ELR (cell line): ENCODE measurements at places on chromosomes 7 and 10.

- DNase-seq: no peak
Observed at GRCh38 chr10:97914171-97914836, 64.7 kb downstream of the GOLGA7B start.

- DNase-seq: no peak
Observed at GRCh38 chr7:105173586-105173985, 159.6 kb downstream of the KMT2E start.

GRCh38 chr10:923844-924523 lies 7.5 kb downstream of the LARP4B start:
- DNase-seq: no peak

- no peak for DNase-seq
Observed at GRCh38 chr7:7706556-7707172, 11.7 kb downstream of the RPA3 start.

- peak; percentile 78 for DNase-seq
Observed at GRCh38 chr10:35447693-35448407, 111.5 kb downstream of the CCNY start.

- DNase-seq: no peak
Observed at GRCh38 chr10:21022821-21023220, 125.7 kb upstream of the NEBL start.

- DNase-seq: no peak
Observed at GRCh38 chr10:62993121-62993520, 140.0 kb upstream of the NRBF2 start.

GRCh38 chr7:90624225-90624911 lies 28.2 kb downstream of the CDK14 start:
- DNase-seq: peak; percentile 64

DNA sequence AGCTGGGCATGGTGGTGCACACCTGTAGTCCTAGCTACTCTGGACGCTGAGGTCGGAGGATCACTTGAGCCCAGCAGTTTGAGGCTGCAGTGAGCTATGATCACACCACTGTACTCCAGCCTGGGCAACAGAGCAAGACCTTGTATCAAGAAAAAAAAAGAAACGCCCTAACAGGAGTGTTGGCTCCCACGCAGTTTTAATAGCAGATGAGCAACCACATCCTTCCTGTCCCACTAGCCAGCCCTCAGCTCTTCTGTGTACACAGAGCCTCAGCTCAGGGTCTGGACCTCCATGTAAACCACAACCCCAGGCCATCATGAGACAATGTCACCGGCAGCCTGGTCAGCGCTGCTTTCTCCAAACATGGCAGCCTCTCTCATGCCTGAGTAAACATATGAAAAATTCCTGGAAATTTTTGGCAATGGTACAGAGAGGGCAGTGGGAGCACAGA lies 108.2 kb downstream of the PIP4K2A start:
- peak; percentile 78 for DNase-seq

DNA sequence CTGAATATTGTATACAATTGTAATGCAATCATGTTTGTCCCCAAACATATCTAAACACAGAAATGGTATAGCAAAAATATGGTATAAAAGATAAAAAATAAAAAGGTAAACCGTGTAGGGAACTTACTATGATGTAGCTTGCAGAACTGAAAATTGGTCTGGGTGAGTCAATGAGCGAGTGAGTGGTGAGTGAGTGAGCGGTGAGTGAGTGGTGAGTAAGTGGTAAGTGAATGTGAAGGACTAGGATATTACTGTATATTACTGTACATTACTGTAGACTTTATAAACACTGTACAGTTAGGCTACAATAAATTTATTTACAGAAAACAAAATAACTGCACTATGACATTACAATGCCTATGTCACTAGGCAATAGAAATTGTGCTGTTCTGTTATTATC lies 1163.2 kb upstream of the SORCS1 start:
- peak; percentile 81 for DNase-seq

- no peak for DNase-seq
Observed at GRCh38 chr10:63286754-63287264, 153.7 kb downstream of the NRBF2 start.

- DNase-seq: no peak
Observed at GRCh38 chr10:25017154-25017590, 760 bp downstream of the THNSL1 start.

DNA sequence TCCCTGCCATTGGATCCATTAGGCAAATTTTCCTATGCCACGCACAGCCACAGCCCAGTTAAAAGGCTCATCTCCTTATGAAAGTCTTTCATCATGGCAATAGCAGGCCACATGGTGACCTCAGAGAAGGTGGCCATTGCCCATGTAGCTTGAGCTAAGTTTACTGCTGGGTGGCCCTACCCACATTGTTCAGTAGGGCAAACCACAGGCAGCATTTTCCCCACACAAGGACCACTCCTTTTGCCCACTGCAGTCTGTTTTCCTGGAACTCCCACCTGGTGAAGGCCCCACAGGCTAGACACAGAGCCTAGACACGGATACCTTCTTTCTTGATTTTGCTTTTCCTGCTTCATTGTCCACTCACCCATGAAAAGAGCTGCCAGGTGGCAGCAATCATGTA lies 101.5 kb upstream of the NPVF start:
- DNase-seq: no peak

- DNase-seq: peak; percentile 7
Observed at GRCh38 chr7:18257711-18258110, 230.1 kb upstream of the PRPS1L1 start.

DNA sequence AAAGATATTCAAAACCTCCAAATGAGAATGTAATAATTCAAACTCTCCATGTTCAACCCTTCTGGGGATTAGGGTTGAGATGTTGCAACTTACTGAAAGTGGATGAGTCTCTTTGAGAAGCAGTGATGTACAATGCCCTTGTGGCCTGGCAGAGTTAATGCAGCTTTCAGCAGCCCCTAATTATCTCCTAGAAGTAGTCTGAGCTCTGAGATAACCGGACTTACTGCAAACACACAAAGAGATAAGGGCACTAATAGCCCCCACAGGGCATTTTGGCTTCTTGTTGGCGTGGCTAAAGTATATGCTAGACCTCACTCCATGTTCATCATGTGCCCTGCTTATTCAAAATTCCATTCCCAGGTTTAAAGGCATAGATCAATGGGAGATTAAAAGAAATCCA lies 404.7 kb downstream of the NEBL start:
- DNase-seq: no peak

- no peak for DNase-seq
Observed at GRCh38 chr7:92325173-92325572, 79.4 kb downstream of the ANKIB1 start.

GRCh38 chr10:6012121-6012905 lies 35.0 kb upstream of the IL15RA start:
- DNase-seq: no peak

DNA sequence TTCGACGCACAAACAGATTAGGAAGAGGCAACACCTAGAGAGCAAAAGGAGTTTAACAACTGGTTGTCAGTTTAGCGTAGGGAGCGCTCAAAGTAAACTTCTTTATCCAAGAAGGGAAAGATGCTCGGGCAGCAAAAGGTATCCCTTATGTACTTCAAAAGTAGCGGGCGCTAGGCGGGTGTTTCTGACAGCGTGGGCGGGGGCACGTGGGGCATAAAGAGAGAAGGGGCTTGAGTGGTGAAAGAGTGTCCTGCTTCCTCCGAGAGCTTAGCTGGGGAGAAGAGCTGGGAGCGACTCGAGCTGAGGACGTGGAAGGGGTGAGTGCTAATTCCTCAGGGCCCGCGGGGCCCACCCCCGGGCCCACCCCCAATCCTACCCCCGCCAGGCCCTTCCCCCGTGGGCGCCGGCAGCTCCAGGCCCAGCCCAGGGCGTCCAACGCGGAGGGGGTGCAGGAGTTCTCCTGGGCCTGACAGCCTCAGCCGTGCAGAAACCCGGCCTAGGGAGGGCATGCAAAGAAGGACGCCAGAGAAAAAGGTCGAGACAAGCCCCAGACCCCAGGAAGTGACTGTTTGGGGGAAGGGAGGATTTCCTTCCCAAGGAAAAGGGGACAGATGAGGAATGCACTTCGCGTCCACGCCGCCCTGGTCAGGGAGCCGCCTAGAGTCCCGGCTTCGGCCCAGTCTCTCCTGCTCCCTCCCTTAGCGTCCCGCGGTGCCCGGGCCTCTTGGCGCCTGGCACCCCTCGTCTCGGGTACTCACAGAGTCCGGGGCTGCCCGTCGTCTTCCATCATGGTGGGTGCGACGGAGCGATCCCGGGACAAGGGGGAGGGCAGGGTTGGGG lies 868 bp downstream of the TIAL1 start:
- DNase-seq: peak; percentile 57

GRCh38 chr10:69994262-69994661 lies 58.4 kb upstream of the MACROH2A2 start:
- DNase-seq: peak; percentile 62

DNA sequence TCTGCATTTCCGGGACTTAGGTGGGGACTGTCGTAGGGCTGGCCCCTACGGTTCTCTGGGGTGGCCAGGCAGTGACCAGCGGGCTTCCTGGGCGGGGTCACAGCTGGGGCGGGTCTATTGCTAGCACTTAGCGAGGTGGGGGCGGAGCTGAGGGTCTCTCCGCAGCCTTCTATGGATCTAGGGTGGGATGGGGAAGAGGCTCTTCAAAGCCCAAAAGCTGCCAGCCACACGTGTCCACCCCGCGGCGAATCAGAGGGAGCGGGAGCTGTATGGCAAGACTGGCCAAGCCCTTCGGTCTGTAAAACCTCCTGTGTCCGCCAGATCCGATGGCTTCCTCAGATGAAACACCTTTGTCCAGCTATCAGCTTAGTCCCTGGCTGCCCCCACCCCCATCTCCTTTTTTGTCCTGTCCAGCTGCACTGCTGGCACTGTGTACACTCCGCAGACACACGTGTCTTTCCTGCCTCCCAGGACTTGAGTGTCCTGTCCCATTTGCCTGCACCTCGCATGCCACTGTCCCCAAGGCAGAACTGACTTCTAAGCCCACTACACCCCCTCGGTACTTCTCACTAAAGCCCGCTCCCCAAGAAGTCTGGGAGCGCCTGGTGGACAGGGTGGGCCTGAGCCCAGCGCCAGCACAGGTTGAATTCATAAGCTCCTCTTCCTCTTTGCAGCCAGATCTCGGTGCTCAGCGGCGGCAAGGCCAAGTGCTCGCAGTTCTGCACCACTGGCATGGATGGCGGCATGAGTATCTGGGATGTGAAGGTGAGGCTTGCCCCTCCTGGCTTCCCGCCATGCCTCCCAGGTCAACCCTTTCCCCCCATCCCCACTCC lies 14.8 kb downstream of the PDAP1 start:
- no peak for DNase-seq

- no peak for DNase-seq
Observed at GRCh38 chr7:74252893-74253292, 1.3 kb downstream of the RFC2 start.

GRCh38 chr10:70536196-70536861 lies 57.8 kb downstream of the PALD1 start:
- DNase-seq: no peak

DNA sequence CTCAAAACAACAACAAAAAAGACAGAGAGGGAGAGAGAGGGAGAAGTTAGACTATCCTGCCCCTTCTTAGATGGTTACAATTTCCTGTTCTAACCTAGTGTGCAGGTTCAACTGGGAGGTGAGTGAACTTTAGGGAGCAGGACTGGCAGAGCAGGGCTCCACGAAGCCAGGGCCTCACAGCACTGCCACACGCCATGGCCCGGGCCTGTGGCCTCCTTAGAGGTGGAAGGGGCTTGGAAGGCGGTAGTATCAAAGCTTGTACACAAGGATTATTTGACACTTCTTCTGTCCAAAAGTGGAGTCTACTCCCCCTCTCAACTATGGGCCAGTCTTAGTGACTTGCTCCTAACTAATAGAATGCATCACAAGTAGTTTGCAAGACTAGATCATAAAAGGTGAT lies 62.9 kb upstream of the TMEM72 start:
- DNase-seq: no peak

- DNase-seq: no peak
Observed at GRCh38 chr7:34362621-34363020, 295.4 kb upstream of the NPSR1 start.

DNA sequence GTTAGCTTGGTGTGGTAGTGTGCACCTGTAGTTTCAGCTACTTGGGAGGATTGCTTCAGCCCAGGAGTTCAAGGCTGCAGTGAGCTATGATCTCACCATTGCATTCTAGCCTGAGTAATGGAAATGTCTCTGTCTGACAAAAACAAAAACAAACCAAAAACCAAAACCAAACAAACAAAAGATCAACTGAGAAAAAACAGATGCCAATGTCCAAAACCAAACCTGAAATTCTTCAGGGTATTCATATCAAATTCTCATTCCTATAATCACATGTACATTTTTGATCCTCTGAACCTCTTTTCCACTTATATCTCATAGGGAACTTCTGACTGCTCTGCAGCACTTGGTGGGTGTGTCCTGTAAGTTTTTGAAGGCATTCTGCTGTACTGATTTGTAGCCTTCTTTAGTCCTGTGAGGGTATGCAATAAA lies 87.0 kb downstream of the CDK6 start:
- DNase-seq: peak; percentile 58

DNA sequence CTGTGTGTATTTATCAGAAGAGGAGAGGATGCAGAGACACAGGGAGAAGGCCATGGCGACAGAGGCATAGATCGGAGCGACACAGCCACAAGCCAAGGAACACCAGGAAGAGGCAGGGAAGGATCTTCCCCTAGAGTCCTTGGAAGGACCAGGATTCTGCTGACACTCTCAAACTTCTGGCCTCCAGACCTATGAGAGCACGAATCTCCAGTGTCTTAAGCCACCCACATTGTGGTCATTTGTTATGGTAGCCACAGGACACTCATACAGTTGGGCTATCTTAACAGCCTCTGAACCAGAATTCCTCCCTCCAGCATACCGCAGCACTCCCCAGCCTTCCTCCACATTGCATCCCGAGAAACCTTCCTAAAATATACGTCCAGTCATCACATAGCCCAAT lies 367.0 kb upstream of the MGMT start:
- no peak for DNase-seq

DNA sequence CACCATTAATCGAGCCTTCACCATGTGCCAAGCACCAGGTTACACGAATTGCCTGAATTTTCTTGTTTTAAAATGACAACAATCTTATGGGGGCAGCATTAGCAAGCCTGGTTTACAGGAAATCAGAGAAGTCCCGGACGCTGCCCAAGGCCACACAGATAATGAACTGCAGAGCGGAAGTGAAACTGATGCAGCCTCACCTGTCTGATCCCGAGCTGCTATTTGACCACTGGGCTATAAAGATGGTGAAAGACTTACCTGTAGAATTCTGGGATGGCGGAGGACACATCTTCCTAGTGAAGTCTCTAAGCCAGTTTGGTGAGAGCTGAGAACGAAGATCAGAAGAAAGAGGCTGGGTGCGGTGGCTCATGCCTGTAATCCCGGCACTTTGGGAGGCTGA lies 21.7 kb upstream of the GALNTL5 start:
- no peak for DNase-seq

GRCh38 chr10:629186-629998 lies 60.1 kb downstream of the DIP2C start:
- no peak for DNase-seq

GRCh38 chr7:17446340-17446739 lies 147.9 kb downstream of the AHR start:
- DNase-seq: no peak

GRCh38 chr10:114634609-114634979 lies 23.5 kb downstream of the ABLIM1 start:
- DNase-seq: peak; percentile 93

DNA sequence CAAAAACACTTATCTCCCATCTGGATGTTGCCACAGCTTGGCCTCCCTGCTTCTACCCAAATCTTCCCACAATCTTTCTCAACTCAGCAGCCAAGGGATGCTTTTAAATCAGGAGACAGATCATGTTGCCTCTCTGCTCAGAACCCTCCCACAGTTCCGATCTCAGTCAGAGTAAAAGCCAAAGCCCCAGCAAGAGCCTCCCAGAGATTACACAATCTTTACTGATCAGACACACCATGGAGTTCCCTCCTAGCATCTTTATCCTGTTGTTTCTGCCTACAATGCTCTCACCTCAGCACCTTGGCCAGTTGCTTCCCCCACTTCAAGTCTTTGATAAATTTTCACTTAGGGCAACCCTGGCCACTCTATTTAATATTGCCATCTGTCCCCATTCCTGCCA lies 41.9 kb upstream of the ZNF33B start:
- no peak for DNase-seq
